ENCODE measurements at places on chromosomes 16 and 17.
A peak's percentile ranks its signal among the peaks of the same experiment; 100 is the strongest.

- no peak for DNase-seq
Measured at GRCh38 chr16:48291303-48291702, 44.0 kb upstream of the ABCC11 start.

DNA sequence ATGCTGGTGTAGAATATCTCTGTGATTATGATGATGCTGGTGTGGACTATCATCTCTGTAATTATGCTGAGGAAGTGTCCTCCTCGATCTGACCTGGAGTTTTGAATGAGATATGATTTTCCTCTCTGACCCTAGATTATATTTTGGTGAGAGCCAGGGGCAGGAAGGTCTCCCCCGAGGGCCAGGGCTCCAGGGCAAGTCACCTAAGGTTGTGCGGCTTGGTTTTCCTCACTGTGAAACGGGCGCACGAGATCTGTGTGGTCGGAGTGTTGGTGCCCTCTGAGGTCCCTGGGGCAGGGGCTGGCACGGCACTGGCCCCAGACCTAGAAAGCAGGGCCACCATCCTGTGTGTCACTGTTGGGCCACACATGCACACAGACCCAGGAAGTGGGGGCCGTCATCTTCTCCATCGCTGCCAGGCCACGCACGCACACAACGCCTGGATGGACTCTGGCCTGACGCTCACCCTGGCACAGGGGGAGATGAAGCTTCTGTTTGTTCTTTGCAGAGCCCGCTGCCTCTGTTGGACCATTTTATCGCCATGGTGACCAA is 67.7 kb upstream of the ZNF469 start:
- no peak for DNase-seq

GRCh38 chr17:49939318-49939717 is 29.7 kb upstream of the DLX4 start:
- no peak for DNase-seq

DNA sequence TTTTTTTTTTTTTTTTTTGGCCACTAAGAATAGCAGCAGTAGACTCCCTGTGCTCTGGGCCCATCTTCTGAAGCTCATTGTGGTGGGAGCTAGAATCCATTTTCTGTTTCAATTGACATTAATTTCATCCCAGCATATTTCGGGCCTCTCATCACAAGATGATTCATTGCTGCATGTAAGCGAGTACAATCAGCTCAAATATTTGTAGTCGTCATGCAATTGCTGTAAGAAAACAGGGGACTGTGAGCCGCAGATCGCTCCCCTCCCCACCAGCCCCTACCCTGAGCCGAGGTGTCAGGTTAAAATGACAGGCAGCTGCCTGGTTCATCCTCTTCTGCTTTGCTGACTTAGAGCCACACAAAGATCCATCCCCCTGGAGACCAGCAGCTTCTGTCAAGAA is 358.8 kb upstream of the CDH5 start:
- no peak for DNase-seq

GRCh38 chr16:85536411-85537330 is 76.5 kb upstream of the GSE1 start:
- DNase-seq: no peak

DNA sequence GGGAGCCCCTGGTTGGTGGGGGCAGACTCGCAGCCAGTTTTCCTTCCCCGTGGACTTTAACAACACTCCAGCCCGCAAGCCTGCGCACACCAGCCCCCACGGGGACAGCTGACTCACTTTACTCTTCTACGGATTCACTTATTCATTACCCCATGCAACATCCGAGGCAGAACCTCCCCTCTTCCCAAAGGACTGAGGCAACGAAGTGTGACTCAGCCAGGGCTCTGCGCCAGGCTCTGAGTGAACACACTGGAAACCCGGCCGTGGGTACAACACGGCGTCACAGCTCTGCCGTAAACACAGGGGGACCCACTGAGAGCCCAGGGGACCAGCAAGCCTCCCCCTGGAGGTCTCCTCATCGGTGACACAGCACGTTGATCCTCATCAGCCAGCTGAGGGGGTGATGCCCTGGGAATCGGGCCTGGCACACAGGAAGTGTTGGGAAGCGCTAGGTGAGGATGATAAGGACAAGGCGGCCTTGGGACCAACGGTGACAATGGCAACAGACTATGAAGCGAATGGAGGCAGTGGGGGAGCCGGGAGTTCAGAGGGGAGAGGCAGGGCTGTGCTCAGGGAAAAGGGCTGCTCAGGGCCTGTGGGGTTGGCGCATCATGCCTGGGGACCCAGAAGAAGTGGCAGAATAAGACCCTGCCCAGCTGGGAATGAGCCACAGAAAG is 14.6 kb downstream of the COTL1 start:
- DNase-seq: peak; percentile 62

DNA sequence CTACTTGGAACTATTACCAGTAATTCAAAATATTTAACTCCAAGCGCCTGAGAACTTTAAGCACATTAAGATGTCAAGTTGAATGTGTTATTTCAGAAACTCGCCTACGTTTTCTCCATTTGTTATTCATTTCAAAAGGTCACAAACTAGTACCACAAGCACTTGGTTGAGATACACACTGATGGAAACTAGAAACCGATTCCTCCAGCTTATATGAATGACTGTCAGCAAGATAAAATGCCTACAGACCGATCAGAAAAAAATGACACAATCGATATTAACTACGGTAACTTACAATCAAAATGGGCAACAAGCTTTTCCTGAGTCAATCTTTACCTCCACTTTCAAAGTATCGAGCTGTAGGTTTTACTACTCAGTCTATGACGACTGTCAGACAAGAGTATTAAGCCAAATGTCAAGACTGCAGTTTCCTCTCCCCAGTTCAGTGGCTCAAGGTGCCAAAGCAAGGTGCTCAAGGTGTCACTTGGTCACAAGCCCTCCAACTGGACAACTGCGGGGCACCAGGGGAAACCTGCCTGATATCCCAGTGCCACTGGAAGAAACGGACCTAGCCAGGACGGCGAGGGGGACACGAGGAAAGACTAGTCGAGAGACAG is 678 bp downstream of the SRP68 start:
- DNase-seq: no peak

DNA sequence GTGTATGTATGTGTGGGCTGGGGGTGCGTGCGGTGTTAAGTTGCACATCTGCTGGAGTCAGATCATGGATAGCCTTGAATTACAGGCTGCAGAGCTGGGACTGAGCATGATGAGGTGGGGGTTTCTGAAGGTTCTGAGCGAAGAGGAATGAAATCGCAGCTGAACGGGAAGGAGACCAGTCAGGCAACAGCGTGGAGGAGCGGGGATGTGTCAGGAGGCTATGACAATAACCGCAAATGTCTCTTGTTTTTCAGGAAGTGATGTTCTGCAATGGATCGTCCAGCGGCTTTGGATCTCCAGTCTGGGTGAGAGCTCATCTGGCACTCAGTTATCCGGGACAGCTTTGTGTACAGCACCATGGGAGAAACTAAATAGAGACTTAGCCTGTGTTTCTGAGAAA is 20.9 kb downstream of the RGS9 start:
- no peak for DNase-seq

- DNase-seq: no peak
Measured at GRCh38 chr17:21268596-21269188, 15.5 kb upstream of the NATD1 start.

DNA sequence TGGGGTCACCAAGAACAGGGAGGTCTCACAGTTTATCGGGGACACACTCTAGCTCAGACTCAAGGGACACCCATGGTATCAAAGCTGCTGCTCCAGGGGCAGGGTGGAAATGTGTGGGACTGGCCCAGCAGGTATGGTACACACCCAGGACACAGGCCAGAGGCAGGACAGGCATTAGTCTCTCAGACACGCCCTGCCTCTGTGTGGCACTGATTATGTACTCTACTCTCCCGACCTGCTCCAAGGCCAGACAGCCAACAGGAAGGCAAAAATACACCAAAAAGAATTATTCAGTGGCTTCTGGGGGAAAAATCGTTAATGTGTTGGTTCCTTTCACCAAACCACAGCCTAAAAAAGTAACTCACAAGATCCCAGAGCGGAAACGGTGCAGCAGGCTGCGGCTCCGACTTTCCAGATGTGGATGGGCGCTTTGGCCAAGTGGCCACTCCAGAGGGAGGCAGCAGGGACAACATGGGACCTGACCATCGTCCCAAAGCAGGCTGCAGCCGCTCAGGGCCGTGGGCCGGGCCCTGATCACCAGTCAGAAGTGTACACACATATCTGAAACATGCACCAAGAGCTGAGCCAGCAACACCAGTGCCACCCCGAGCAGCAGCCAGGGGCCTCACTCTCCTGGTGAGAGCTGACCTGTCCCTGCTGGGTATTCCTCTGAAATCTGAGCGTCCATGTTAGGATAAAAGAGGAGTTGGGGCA is 1.0 kb upstream of the SIRT7 start:
- DNase-seq: no peak

GRCh38 chr17:77378318-77379064 is 237.7 kb downstream of the SEC14L1 start:
- DNase-seq: no peak

GRCh38 chr17:6786618-6787017 is 10.6 kb downstream of the FBXO39 start:
- DNase-seq: no peak

- DNase-seq: no peak
Measured at GRCh38 chr16:10619271-10619849, 39.0 kb upstream of the EMP2 start.

- no peak for DNase-seq
Measured at GRCh38 chr16:25172831-25173230, 43.9 kb upstream of the AQP8 start.

DNA sequence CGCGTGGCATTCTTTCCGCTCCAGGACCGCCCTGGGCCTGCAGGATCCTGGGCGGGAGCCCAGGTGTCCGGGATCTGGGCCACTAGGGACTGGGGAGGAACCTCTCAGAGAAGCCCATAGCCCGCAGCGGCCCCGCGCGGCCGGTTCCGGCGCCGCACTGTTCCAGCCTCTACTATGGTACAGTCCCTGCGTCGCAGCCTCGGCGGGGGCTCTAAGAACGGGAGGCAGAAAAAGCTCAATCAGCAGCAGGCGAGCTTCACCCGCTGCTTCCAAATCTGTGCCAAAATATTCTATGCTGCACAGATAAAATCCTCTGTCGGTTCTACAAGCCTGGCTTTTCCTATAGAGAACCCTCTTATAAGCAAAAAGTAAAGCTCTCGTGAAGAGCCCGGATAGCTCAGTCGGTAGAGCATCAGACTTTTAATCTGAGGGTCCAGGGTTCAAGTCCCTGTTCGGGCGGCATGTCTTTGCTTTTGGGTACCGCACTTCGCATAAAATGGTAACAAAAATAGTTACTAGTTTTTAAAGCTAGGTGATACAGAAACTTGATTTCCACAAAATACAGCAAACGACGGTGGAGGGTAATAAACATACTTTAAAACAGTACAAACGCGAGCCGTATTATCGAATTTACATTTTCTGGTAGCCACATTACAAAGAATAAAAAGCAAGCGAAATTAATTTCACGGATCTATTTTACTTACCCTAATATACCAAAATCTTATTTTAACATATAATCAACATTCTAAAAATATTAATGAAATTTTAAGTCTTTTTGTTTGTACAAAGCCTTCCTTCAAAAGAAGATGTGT is 661 bp upstream of the ALOXE3 start:
- DNase-seq: peak; percentile 71

DNA sequence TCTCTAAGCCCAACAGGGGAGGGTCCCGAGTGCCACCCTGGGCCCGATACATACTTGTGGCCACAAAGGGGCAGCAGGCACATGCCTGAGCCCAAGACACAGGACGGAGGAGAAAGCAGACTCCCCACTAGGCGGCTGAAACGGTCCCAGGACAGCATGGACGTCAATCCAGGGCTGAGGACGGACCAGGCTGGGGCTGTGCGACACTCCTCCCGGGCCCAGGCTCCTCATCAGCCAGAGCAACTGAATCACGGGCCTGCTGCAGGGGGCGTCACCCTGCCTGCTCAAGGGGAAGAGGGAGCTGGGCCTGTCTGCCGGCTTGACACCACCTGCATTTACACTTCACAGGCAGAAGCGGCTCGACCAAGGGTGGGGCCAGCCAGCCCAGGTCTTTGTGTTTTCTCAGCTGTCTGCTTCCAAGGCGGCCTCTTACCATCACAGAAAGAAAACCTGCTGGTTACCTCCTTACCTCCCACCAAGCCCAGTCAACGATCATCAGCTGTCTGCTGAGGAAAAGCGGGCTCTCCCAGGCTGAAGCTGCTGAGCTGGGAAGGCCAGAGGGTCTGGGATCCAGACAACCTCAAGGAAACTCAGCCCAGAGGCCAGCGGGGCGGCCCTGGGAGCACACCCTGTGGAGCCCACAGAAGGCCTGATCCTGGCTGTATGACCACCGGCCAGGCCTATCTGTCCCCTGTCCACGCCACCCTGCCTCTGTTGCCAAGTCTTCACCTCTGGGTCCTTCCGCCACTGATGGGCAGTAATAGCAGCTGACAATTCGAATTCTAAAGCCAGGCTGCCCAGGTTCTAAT is 26.4 kb downstream of the KIFC3 start:
- DNase-seq: no peak

GRCh38 chr17:79524213-79525187 is 86.4 kb downstream of the RBFOX3 start:
- no peak for DNase-seq

DNA sequence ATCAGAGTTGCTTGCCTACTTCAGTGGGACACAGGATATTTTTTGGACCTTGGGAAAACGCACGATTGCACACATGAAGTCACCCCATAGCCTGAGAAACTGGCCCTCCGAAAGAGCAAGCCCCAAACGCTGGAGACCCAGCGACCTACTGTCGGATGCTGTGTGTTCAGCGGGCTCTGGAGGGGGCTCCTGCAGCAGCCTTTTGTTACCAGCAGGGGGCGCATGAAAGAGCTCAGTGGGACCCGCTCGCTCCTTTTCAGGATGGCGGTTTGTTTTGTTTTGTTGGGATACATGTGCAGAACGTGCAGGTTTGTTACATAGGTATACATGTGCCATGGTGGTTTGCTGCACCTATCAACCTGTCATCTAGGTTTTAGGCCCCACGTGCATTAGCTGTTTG is 28.4 kb downstream of the MYH3 start:
- DNase-seq: no peak

GRCh38 chr16:31354394-31355291 is at the start of gene ITGAX:
Gene ITGAX, plus strand, starts transcription at chr16:31355176. Its CDS starts 79 bp downstream, at chr16:31355255.
- DNase-seq: peak; percentile 5

DNA sequence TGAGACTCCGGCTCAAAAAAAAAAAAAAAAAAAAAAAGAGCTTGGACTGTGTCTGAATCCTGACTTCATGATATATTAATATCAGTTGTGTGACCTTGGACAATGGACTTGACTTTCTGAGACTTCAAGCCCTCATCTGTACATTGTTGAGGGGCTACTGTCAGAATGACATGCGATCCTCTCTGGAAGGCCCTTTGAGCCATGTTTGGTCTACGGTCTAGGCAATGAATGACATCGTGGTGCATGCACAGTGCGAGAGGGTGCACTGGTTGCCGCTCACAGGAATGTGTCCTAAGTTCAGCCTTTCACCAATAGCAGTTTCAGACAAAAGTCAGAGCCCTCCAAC is 43.0 kb upstream of the ZNF629 start:
- DNase-seq: no peak
